Ovary (tissue), 10 donors: ENCODE measurements at places on chromosomes 12 and 14. TPM values are rescaled to one million over a fixed set of nuclear protein-coding genes. Genes with fewer than 3 reads are reported as not detected.

- no peaks in the 10 kb centered on the region for H3K36me3 ChIP-seq
- H3K27ac ChIP-seq: no peak overlapping the region
- no peak overlapping the region for H3K4me3 ChIP-seq
- no peaks in the 10 kb centered on the region for H3K27me3 ChIP-seq
- H3K4me1 ChIP-seq: no peaks in the 10 kb centered on the region
These were observed 6.0 kb downstream of the BDKRB1 start for GRCh38 chr14:96261772-96262655.

- no peaks in the 10 kb centered on the region for H3K36me3 ChIP-seq
- H3K4me3 ChIP-seq: no peak overlapping the region
- H3K27ac ChIP-seq: no peak overlapping the region
- H3K27me3 ChIP-seq: no peaks in the 10 kb centered on the region
- peaks cover 6% of the 10 kb centered on the region for H3K4me1 ChIP-seq
These were observed 30.9 kb downstream of the BTBD7 start for GRCh38 chr14:93301821-93302447.

- no peak overlapping the region for H3K27ac ChIP-seq
- no peak overlapping the region for H3K4me3 ChIP-seq
- H3K36me3 ChIP-seq: no peaks in the 10 kb centered on the region
- no peaks in the 10 kb centered on the region for H3K27me3 ChIP-seq
These were observed 172.3 kb upstream of the TMPO start for GRCh38 chr12:98343002-98343567.

DNA sequence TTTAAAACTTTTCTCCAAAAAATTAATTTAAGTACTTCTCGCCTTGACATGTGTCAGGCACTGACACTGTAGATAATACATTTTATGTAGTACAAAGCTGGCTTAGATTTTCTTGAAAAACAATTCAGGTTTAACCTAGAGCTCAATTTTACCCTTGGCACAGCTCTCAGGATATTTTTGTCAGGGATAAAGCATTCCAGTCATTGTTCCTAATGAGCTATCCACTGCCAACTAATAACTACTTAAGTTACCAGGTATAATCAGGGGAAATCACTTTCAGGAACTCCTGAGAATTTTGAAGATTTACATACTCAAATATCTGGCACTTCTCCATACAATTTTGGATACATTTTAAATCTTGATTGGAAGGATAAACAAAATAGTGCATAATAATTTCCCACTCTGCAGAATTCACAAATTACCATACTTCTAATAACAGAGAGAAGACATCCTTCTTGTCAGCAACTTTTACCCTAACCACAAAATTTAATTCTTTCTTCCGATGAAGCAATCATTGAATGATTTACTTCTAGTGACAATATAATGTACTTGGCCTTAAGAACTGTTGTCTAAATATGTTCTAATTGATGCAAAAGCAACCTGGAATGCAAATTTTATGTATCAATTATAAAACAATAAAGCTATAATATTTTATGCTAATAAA, 4.8 kb downstream of the RASSF9 start:
- no peak overlapping the region for H3K4me3 ChIP-seq
- no peak overlapping the region for H3K27ac ChIP-seq
- H3K27me3 ChIP-seq: no peaks in the 10 kb centered on the region
- no peaks in the 10 kb centered on the region for H3K36me3 ChIP-seq

- no peaks in the 10 kb centered on the region for H3K4me1 ChIP-seq
- no peak overlapping the region for H3K4me3 ChIP-seq
- H3K27me3 ChIP-seq: no peaks in the 10 kb centered on the region
- no peak for DNase-seq
- no peaks in the 10 kb centered on the region for H3K36me3 ChIP-seq
These were observed 12.2 kb downstream of the RIMBP2 start for GRCh38 chr12:130703733-130704375.

- H3K4me3 ChIP-seq: no peak overlapping the region
- H3K4me1 ChIP-seq: peaks cover 3% of the 10 kb centered on the region
- no peaks in the 10 kb centered on the region for H3K27me3 ChIP-seq
- no peak overlapping the region for H3K27ac ChIP-seq
These were observed 187.7 kb downstream of the GALC start for GRCh38 chr14:87805315-87805723.

DNA sequence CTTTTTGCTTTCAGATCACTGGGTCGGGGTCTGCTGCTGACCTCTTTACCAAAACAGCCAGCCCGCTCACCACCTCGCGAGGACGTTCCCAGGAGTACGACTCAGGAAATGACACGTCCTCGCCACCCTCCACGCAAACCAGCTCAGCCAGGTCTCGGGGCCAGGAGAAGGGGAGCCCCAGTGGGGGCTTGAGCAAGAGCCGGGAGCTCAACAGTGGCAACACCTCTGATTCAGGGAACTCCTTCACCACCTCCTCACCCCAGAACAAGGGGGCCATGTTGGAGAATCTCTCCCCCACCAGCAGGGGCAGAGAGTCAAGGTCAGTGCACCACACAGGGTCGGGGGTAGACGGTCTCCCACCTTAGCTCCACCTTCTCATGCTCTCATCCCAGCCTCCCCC, 33.4 kb upstream of the HSPB8 start:
- H3K4me1 ChIP-seq: no peaks in the 10 kb centered on the region
- H3K4me3 ChIP-seq: no peak overlapping the region
- H3K27ac ChIP-seq: no peak overlapping the region
- no peaks in the 10 kb centered on the region for H3K27me3 ChIP-seq
- DNase-seq: no peak
- no peaks in the 10 kb centered on the region for H3K36me3 ChIP-seq

The KCNA5 gene
- total RNA-seq: 1.4 TPM

DNA sequence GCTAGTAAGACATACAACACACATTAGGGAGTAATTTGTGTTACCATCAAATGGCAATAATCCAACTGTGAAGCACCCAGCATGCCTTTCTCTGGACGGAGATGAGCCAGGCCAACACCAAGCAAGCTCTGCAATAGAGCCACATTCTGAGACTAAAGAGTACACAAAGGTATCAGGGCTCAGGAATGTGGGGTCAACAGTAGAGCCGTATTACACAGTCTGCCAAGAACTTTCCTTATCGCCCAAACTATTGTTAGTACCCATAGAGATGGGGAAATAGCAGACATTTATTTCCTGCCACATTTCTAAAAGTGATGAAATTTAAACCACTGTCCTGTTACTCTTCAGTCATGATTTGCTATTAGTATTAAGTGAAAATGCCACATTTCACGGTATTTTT, 113.7 kb downstream of the BMP4 start:
- no peak overlapping the region for H3K27ac ChIP-seq
- no peak for DNase-seq
- no peaks in the 10 kb centered on the region for H3K36me3 ChIP-seq
- no peaks in the 10 kb centered on the region for H3K27me3 ChIP-seq
- H3K4me3 ChIP-seq: no peak overlapping the region

The FGF6 gene
- total RNA-seq: not detected

The BHLHE41 gene
- total RNA-seq: 6.6 TPM

- H3K27ac ChIP-seq: no peak overlapping the region
- no peaks in the 10 kb centered on the region for H3K27me3 ChIP-seq
- H3K4me3 ChIP-seq: no peak overlapping the region
- no peaks in the 10 kb centered on the region for H3K36me3 ChIP-seq
- no peak for DNase-seq
- no peaks in the 10 kb centered on the region for H3K4me1 ChIP-seq
These were observed 22.9 kb downstream of the JKAMP start for GRCh38 chr14:59507063-59507751.
